ENCODE measurements at places on chromosomes 4 and X.

GRCh38 chrX:47091149-47091775 lies 13.0 kb downstream of the RGN start:
- peak; percentile 59 for DNase-seq

- DNase-seq, result no peak
Measured at GRCh38 chr4:52111995-52112394, 60.9 kb downstream of the SPATA18 start.

- DNase-seq, result peak; percentile 73
Measured at GRCh38 chr4:174467107-174467506, 55.2 kb downstream of the HPGD start.

DNA sequence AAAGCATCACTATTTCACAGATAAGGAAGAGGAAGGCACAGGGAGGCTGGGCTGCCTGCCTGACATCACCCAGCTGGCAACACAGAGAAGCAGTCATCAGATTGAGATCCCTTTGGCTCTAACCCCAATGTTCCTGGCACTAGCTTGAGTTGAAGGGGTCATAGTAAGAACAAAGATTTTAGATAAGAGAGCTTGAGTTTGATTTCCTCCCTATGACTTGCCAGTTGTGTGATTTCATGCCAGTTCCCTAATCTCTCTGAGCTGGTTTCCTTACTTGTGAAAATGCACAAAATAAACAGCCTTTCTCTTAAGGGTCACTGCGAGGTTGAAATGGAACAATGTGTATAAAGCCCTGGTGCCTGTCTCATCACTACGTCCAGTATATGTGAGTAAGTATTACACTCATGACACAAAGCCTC lies 475.4 kb upstream of the HS3ST1 start:
- no peak for DNase-seq

DNA sequence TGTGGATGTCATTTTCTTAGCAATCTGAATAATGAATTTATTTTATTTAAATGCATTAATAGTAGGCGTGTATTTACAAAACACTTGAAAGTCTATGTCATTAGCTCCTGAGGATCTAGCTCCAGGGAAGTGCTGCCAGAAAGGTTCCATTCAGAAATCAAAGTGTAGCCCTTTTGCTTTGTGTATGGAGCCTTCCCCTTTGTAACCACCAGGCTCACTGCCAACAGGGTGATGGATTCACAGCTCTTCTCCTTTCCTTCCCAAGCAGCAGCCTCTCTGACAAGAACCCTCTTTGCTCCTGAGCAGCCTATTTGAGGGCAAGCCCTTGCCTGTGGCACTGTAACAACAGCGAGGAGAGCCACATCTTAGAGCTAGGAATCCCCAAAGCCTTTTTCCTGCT lies 286.0 kb upstream of the RASGEF1B start:
- DNase-seq, result peak; percentile 4

DNA sequence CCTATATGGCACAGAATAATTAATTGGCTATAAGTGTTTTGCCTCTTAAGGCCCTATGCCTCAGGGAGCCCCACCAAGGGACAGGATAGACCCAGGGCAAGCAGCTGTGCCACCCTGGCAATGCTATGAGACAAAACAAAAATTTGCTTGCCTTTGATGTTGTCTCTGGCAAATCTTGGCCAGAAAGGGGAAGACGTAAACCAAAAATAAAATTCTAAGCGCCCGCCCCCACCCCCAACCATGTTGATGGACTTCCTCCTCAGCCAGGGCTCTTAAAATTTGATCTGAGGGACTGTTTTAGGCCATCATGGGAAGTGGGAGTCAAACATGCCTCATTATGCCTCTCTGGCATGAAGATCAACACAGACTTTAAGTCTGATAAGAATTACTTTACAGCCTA lies 130.5 kb upstream of the APOOL start:
- DNase-seq, result no peak

DNA sequence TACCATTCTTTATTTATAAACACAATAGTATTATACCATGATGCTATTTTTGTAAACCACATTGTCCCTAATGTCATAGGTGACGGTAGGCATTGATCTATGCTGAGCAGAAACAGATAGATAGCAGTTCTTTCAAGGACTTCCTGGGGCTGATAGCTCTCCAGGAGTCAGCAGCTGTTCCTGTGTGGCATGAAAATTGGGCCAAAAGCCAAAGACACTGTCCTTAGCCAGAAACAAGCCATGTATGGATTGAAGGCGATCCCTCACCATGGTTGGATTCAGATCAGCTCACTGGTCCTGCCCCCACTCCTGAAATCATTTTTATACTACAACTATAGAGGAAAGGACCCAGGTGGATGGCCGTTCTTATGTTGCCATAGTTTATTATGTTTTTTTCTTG lies 53.6 kb downstream of the DDX60 start:
- no peak for DNase-seq

GRCh38 chrX:145817331-145818185 lies at the start of gene SLITRK2:
Gene SLITRK2 (plus strand): TSS chrX:145817829. CDS start chrX:145822426, 4,597 bp downstream.
- peak; percentile 0 for DNase-seq

- DNase-seq, result peak; percentile 9
Measured at GRCh38 chr4:94420356-94420755, 31.4 kb upstream of the PDLIM5 start.

- DNase-seq, result no peak
Measured at GRCh38 chrX:46917622-46918021, 5.4 kb downstream of the JADE3 start.

All from renal cortical epithelial cell (primary cell).